Colonic mucosa (tissue), 4 donors: ENCODE measurements at places on chromosomes 3 and 15.

DNA sequence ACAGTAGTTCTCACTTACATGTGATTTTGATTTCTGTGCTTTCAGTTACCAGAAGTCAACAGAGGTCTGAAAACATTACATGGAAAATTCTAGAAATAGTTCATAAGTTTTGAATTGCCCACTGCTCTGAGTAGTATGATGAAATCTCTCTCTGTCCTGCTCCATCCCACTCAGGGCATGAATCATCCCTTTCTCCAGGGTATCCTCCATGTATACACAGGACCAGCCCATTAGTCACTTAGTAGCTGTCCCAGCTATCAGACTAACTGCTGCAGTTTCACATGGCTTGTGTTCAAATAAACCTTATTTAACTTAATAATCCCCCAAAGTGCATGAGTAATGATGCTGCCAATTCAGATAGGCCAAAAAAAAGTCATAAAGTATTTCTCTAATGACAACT lies 38.6 kb downstream of the EPHA3 start:
- no peak for DNase-seq

DNA sequence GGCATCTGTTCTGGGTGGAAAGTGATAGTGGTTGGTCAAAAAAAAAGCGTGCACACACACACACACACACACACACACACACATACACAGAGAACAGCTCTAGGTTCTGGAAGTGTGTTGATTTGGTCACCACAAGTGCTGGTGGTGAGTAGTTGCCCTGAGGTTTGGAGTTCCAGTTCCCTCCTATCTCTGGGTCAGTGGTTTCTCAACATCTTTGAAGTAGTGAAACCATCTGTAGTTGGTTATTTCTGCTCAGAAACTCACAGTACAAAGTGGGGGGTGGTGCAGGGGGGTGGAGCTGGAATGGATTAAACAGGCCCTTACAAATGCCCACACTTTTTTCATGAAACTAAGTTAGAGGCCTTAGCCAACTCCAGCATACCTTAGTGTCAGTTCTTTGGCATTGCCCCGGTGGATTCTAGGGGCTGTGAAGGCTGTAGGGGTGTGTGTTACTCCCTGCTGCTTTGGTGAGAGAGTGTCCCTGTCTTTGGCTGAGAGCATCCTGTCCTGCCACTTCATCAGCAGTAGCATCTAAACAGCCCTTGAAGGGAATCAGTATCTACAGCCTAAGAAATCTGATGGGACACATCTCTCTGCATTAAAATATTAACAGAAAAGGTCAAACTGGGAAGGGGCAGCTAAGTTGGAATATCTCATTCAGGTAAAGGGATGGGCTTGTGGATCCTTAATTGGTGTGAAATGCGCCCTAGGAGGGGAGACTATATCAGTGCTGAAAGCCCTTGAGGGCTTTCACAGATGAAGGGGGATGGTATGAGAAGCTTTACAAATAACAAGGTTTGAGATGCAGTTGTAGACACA lies 20.6 kb downstream of the SMAD3 start:
- no peak for DNase-seq

- no peak for DNase-seq
These were observed 5.7 kb downstream of the SLC28A1 start for GRCh38 chr15:84889991-84890669.

DNA sequence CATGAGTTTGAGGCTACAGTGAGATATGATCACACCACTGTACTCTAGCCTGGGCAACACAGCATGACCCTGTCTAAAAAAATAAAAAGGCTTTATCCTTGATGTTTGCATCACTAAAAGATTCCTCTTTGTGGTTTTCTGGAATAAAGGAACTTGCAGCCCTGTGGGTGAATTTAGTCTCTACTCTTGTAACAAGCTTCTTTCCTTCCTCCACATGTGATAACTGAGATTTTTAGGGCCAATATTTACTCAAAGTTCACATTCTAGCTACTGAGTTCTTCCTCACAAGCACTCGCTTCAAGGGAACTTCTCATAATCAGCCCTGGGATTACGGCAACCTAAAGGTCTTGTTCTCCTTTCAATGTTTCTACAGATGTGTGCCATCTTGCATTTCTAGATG lies 24.6 kb downstream of the COMMD2 start:
- no peak for DNase-seq
